T-cell (primary cell): ENCODE measurements at places on chromosomes 7 and 10. TPM values are rescaled to one million over a fixed set of nuclear protein-coding genes. Genes with fewer than 3 reads are reported as not detected.

- no peak for DNase-seq
Measured at GRCh38 chr10:48751730-48752129, 67.1 kb downstream of the WDFY4 start.

DNA sequence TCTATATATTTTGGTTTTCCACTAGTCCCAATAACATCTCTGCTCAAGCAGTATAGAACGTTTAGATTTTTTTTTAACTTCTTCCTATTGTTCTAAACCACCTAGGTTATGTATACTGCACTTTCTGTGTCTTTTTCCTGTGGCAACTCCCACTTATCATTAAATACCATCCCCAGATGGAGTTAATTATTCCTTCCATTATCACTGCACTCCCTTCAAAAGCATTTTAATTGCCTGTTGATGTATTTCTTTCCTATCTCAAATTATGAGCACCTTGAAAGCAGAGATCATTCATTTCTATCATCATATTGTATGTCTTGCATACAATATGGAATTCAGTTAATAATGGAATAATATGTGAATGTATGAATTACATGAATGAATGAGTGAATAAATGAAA is 148.0 kb downstream of the HGF start:
- no peak for DNase-seq

GRCh38 chr10:110512461-110513187 is 14.9 kb downstream of the DUSP5 start:
- no peak for DNase-seq

Gene CCL24
- not detected for total RNA-seq

Gene SPDYE9
- total RNA-seq, result not detected

DNA sequence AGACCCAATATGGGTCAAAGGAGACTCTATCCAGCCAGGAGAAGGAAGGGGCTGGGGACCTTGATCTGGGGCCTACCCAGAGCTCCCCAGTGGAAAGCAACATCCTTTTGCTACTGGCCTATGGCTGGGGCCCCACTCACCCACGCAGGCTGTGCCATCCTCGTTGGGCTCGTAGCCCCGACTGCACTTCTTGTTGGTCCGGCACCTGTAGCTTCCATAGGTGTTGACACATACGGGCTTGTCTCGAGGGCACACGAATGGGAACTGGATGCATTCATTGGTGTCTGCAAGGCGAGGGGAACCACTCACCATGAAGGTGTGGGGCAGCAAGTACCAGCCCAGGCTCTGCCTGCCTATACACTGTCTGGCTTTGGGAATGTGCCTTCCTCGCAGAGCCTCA is 30.5 kb downstream of the GOLGA7B start:
- no peak for DNase-seq
